LoVo (cell line): ENCODE measurements at places on chromosomes 3 and 15.

GRCh38 chr3:141070727-141071357 lies 19.7 kb downstream of the SPSB4 start:
- DNase-seq, result no peak

DNA sequence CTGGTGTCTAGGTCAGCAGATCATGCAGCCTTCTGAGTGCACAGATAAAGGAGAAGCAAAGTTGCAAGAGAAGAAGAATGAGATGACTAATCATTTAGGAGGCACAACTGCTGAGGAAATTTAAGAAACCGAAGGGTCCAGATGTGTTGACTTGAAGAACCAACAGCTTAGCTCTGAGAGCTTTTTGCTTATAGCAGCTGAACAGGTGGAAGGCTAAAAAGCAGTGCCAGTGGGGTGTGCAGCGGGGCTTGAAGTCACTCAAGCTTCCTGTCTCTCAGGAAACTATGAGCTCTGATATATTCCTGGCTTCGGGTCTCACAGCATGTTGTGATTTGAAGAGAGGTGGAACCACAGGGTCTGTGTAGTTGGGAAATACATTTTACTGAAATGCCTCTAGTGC lies 305.7 kb downstream of the RYR3 start:
- DNase-seq, result no peak

DNA sequence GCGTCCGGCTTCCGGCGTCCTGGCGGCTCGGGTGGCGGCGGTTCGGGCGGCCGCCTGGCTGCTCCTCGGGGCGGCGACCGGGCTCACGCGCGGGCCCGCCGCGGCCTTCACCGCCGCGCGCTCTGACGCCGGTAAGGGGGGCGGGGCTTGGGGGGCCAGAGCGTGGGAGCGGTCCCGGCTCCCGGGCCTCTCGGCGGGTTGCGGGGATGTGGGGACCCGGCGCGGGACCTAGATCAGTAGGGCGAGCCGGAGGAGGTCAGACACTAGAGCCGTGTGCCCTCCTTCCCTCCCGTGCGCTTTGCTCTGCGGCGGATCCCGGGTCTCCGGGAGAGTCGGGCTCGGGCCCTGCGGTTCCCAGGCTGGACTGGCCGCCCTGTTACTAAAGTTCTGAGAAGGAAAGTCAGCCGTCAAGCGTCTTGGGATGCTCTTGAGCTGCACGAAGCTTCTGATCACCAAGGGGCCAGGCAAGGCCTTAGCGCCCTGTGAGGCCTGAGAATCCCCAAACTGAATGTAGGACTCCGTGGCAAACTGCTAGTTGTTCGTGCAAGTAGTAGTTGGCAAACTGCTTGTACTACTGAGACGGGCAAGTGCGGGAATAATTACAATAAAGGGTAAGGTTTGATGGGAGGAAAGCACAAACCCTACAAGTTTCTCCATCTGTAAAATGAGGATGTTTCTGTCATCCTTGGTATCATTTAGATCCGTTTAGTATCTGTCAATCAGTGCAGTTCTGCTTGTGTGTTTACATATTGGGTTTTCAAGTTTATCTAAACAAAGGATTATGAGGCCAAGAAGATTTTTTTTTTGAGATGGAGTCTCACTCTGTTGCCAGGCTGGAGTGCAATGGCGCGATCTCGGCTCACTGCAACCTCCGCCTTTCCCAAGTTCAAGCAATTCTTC lies 587 bp downstream of the PIGX start:
- DNase-seq, result no peak

DNA sequence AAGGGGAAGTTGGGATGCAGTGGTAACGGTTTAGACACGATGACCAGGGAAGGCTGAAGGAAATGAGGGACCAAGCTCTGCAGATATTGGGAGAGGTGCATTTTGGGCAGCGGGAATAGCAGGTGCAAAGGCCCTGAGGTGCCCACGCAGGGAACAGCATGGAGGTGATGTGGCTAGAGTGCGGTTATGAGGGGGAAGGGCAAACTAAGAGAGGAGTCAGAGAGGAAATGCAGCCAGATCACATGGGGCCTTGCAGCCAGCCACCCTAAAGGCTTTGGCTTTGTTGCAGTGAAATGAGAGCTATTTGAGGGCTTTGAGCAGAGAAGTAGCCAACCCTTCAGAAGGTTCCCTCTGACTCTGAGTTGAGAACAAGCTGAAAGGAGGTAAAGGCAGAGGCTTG lies 2.6 kb downstream of the SPATA12 start:
- DNase-seq, result no peak

DNA sequence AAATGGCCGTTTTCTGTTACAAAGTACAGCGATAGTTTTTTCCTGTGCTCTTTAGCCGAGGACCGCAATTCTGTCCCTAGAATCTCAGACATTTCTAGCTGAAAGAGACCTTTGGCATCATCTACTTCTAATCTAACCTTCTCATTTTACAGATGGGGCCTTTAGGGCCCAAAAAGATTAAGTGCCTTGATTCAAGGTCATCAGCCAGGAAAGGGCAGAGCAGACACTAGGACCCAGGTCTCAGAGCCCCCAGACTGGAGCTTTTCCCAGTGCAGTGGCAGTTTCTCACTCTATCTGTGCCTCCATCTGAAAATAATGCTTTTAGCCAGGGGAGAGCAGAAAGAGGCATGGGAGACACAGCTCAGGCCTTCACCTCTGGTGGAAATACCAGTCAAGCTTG lies 20.6 kb downstream of the ABHD2 start:
- DNase-seq, result no peak

GRCh38 chr15:101497017-101497416 lies 7.5 kb upstream of the PCSK6 start:
- DNase-seq, result no peak

DNA sequence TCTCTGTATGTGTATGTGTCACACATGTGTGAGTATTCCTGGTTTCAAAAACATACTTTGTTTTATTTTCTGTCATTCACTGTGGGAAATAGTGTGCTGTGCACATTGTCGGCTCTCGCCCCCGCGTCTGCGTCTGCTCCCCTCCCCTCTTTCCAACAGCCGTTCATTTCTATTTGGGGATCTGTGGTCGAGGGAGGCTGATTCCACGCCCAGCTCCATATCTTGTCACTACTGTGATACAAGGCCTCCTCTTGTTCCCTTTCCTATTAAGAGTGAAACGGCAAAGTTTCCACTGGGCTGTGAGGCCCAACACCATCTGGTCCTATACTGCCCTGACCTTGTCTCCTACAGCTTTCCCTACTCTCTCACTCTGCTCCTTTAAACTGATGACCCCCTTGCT lies 172.5 kb upstream of the LRIG1 start:
- no peak for DNase-seq
